Camera-type eye (tissue), 1 donor: ENCODE measurements at places on chromosomes 16 and 17. TPM values are rescaled to one million over a fixed set of nuclear protein-coding genes. Genes with fewer than 3 reads are reported as not detected.

Gene NPIPA8
- 76.3 TPM for total RNA-seq

Gene CEMP1
- total RNA-seq, result not detected

Gene CETP
- 1.8 TPM for total RNA-seq

Gene PDILT
- total RNA-seq, result not detected

Gene TP53TG3
- total RNA-seq, result not detected

Gene ALOX15
- total RNA-seq, result 2.9 TPM

Gene POLG2
- 20.2 TPM for total RNA-seq

Gene TENT4B
- total RNA-seq, result 23.4 TPM

Gene NPTX1
- total RNA-seq, result 12.9 TPM

Gene LGALS9B
- total RNA-seq, result not detected

Gene LRRC37A
- 5.1 TPM for total RNA-seq

Gene TAC4
- total RNA-seq, result not detected

Gene CSH2
- not detected for total RNA-seq

Gene EFNB3
- 10.0 TPM for total RNA-seq

Gene KCNJ16
- total RNA-seq, result 0.66 TPM

Gene KRTAP9-8
- 0.44 TPM for total RNA-seq

Gene OR3A3
- not detected for total RNA-seq

Gene OR2C1
- 0.99 TPM for total RNA-seq

Gene RAB40B
- 27.8 TPM for total RNA-seq

Gene TMEM92
- 0.16 TPM for total RNA-seq

Gene SNAI3
- total RNA-seq, result 1.4 TPM

Gene GP2
- total RNA-seq, result not detected

Gene RPGRIP1L
- 28.3 TPM for total RNA-seq

Gene G6PC1
- not detected for total RNA-seq

Gene LGALS3BP
- total RNA-seq, result 129 TPM

Gene CFAP119
- total RNA-seq, result 4.6 TPM

Gene PLK1
- 9.0 TPM for total RNA-seq

Gene SULT1A2
- not detected for total RNA-seq

Gene HSPB9
- total RNA-seq, result not detected

Gene MYOCD
- total RNA-seq, result 7.9 TPM

Gene CDC6
- total RNA-seq, result 6.3 TPM

Gene FBXO39
- total RNA-seq, result 0.22 TPM

Gene CES5A
- total RNA-seq, result not detected

Gene GRIN2A
- 4.3 TPM for total RNA-seq

Gene SLC12A4
- total RNA-seq, result 75.7 TPM

Gene ZFHX3
- 36.5 TPM for total RNA-seq

Gene ITGAX
- 1.8 TPM for total RNA-seq

Gene THAP11
- 42.2 TPM for total RNA-seq

Gene WFDC1
- 46.3 TPM for total RNA-seq

Gene NECAB2
- 7.3 TPM for total RNA-seq

Gene MEIOB
- total RNA-seq, result 0.60 TPM

Gene CIBAR2
- 0.77 TPM for total RNA-seq

Gene GLP2R
- total RNA-seq, result 0.44 TPM

Gene BTBD17
- total RNA-seq, result 8.9 TPM

Gene MYO15A
- total RNA-seq, result 1.4 TPM

Gene RAB40C
- 18.9 TPM for total RNA-seq

Gene CALB2
- total RNA-seq, result 21.0 TPM

Gene ZNF785
- total RNA-seq, result 30.5 TPM

Gene CA7
- total RNA-seq, result not detected

Gene KCNJ18
- total RNA-seq, result not detected

Gene KCTD5
- total RNA-seq, result 36.1 TPM

Gene NF1
- total RNA-seq, result 171 TPM

Gene HSD17B2
- total RNA-seq, result 34.0 TPM

Gene TMEM88
- 4.4 TPM for total RNA-seq

Gene SHISA9
- total RNA-seq, result 2.7 TPM

Gene DNASE1L2
- 1.2 TPM for total RNA-seq

Gene PPY
- not detected for total RNA-seq
